ENCODE measurements at places on chromosomes 4 and X. TPM values are rescaled to one million over a fixed set of nuclear protein-coding genes. Genes with fewer than 3 reads are reported as not detected.

TEC gene
- total RNA-seq: 0.80 TPM

UGT2B28 gene
- total RNA-seq: not detected

CFP gene
- 18.6 TPM for total RNA-seq

XAGE2 gene
- total RNA-seq: not detected

RNF175 gene
- total RNA-seq: not detected

CT55 gene
- total RNA-seq: not detected

P2RY4 gene
- total RNA-seq: 0.15 TPM

TRPC3 gene
- 1.1 TPM for total RNA-seq

RPL36A gene
- total RNA-seq: 229 TPM

COL4A6 gene
- total RNA-seq: not detected

TDO2 gene
- not detected for total RNA-seq

PCDH7 gene
- not detected for total RNA-seq

GRCh38 chr4:52836678-52837077 is 25.4 kb upstream of the RASL11B start:
- H3K27me3 ChIP-seq: peaks cover 4% of the 10 kb centered on the region
- H3K27ac ChIP-seq: no peak overlapping the region
- H3K4me1 ChIP-seq: no peaks in the 10 kb centered on the region
- H3K4me3 ChIP-seq: no peak overlapping the region
- DNase-seq: no peak

DNA sequence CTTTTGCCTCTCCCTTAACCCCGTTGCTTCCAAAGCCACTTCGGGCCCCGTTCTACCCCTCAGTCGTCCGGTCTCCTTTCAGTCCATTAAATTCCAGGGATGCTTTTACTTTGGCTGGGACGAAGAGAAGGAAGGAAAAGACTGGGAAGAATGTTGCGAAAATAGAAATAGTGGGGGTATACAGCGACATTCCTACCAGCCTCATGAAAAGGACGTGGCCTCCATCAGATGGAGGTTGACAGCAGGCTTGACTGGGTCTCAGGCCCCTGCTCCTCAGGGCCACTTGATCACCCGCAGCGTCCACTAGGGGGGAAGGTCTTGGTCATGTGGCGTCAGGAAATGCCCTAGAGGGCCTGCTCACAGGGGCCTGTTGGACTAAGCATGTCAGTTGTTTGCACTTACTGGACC is 657 bp upstream of the ANKRD50 start:
- peaks cover 2% of the 10 kb centered on the region for H3K36me3 ChIP-seq
- no peak for DNase-seq
- peaks cover 6% of the 10 kb centered on the region for H3K4me1 ChIP-seq
- peak overlapping the region; percentile 69 for H3K4me3 ChIP-seq
- H3K27ac ChIP-seq: no peak overlapping the region

- no peak for DNase-seq
- H3K27ac ChIP-seq: no peak overlapping the region
- H3K4me3 ChIP-seq: no peak overlapping the region
- no peaks in the 10 kb centered on the region for H3K36me3 ChIP-seq
Measured at GRCh38 chr4:119872371-119873016, 194.2 kb downstream of the MAD2L1 start.

DNA sequence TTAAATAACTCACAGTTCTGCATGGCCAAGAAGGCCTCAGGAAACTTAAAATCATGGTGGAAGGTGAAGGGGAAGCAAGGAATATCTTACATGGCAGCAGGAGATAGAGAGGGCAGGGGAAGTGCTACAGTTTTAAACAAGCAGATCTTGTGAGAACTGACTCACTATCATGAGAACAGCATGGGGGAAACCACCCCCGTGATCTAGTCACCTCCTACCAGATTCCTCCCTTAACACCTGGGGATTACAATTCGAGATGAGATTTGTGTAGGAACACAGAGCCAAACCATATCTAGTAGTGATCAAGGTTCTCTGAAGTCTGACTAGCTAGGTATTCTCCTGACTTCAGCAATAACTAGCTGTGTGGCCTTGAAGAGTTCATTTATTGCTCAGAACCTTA is 56.0 kb downstream of the BANK1 start:
- H3K27me3 ChIP-seq: no peaks in the 10 kb centered on the region
- no peaks in the 10 kb centered on the region for H3K4me1 ChIP-seq
- H3K36me3 ChIP-seq: no peaks in the 10 kb centered on the region
- H3K4me3 ChIP-seq: no peak overlapping the region
- no peak overlapping the region for H3K27ac ChIP-seq

- H3K4me3 ChIP-seq: no peak overlapping the region
- no peak for DNase-seq
- H3K27me3 ChIP-seq: peaks cover 2% of the 10 kb centered on the region
- no peaks in the 10 kb centered on the region for H3K4me1 ChIP-seq
- H3K27ac ChIP-seq: no peak overlapping the region
- H3K36me3 ChIP-seq: no peaks in the 10 kb centered on the region
Measured at GRCh38 chr4:8146157-8146556, 12.5 kb downstream of the ABLIM2 start.

- H3K4me1 ChIP-seq: peaks cover 9% of the 10 kb centered on the region
- no peak overlapping the region for H3K4me3 ChIP-seq
- no peaks in the 10 kb centered on the region for H3K27me3 ChIP-seq
- no peak overlapping the region for H3K27ac ChIP-seq
Measured at GRCh38 chrX:40947276-40947675, 138.0 kb upstream of the USP9X start.

GRCh38 chrX:101693476-101693875 is 33.8 kb upstream of the ARMCX2 start:
- peaks cover 4% of the 10 kb centered on the region for H3K27me3 ChIP-seq
- no peak overlapping the region for H3K27ac ChIP-seq
- H3K4me3 ChIP-seq: no peak overlapping the region
- no peaks in the 10 kb centered on the region for H3K4me1 ChIP-seq
- H3K36me3 ChIP-seq: no peaks in the 10 kb centered on the region
- no peak for DNase-seq

GRCh38 chr4:161359491-161359890 is 804.3 kb downstream of the FSTL5 start:
- H3K4me1 ChIP-seq: no peaks in the 10 kb centered on the region
- H3K27ac ChIP-seq: no peak overlapping the region
- H3K4me3 ChIP-seq: no peak overlapping the region
- H3K36me3 ChIP-seq: no peaks in the 10 kb centered on the region
- no peak for DNase-seq

DNA sequence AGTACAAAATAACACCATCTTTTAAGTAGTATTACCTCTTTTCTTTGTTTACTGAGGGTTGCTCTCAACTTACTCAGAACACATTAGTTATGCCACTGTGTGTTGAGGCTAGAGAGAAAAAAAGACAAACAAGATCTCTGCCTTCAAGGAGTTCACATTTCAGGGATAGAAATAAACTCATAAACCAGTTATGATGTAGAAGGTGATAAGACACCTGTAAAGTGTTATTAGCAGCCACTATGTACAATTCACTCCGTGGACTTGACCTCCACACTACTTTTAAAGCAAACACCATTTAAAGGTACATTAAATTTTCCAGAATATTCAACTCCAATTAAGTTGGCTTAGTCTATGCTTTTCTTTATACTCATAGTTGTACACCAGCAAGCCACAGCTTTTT is 278.0 kb downstream of the PDGFC start:
- H3K4me3 ChIP-seq: no peak overlapping the region
- H3K36me3 ChIP-seq: no peaks in the 10 kb centered on the region
- no peak for DNase-seq
- H3K27ac ChIP-seq: no peak overlapping the region

DNA sequence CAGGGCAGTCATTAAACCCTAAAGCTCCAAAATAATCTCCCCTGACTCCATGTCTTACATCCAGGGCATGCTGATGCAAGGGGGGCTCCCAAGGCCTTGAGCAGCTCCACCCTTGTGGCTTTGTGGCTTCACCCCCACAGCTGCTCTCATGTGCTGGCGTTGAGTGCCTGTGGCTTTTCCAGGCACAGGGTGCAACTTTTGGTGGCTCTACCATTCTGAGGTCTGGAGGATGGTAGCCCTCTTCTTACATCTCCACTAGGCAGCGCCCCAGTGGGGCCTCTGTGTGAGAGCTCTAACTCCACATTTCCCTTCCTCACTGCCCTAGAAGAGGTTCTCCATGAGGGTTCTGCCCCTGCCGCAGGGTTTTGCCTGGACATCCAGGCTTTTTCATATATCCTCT is 35.1 kb downstream of the CFAP299 start:
- H3K4me3 ChIP-seq: no peak overlapping the region
- DNase-seq: no peak
- no peaks in the 10 kb centered on the region for H3K27me3 ChIP-seq
- H3K36me3 ChIP-seq: no peaks in the 10 kb centered on the region
- H3K27ac ChIP-seq: no peak overlapping the region

DNA sequence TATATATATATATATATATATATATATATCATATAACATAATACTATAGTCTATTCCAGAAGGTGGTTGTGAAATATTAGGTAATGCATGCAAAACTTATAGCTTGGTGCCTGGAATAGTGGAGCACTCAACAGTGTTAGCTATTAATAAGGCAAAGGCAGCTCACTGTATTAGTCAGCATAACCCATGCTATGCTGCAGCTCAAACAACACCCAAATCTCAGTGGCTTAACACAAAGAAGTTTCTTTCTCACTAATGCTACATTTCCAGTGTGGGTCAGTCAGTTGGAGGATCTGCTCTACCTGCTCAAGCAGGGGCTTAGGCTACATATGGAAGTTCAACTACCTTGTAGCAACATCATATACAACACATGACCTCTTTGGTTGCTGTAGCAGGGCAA is 5.2 kb upstream of the RPGR start:
- H3K27me3 ChIP-seq: no peaks in the 10 kb centered on the region
- H3K36me3 ChIP-seq: no peaks in the 10 kb centered on the region
- H3K4me3 ChIP-seq: no peak overlapping the region
- no peak overlapping the region for H3K27ac ChIP-seq
- peaks cover 13% of the 10 kb centered on the region for H3K4me1 ChIP-seq
- DNase-seq: no peak

DNA sequence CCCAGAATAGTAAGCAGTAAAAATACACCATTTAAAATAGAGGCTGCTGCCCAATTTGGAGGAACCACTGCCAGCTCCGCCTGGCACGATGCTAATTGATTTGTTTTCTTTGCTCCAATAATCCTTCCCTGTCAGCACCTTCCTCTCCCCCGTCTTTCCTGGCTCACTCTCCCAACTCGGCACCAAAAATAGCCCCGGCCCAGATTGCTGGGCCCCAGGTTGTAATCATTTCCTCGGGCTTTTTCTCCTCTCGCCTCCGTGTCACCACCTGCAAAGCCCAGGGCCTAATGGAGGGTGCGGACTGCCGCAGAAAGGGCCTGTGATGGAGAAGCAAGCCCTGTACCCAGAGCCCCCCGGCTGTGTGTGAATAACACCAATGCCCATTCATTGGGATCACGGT is 197.6 kb upstream of the PSAPL1 start:
- DNase-seq: no peak
- H3K4me3 ChIP-seq: no peak overlapping the region
- peaks cover 21% of the 10 kb centered on the region for H3K27me3 ChIP-seq
- H3K4me1 ChIP-seq: peaks cover 13% of the 10 kb centered on the region

GRCh38 chr4:10861036-10861435 is 176.5 kb upstream of the CLNK start:
- H3K27me3 ChIP-seq: no peaks in the 10 kb centered on the region
- no peak for DNase-seq
- H3K27ac ChIP-seq: no peak overlapping the region
- H3K4me1 ChIP-seq: no peaks in the 10 kb centered on the region
- H3K36me3 ChIP-seq: no peaks in the 10 kb centered on the region

DNA sequence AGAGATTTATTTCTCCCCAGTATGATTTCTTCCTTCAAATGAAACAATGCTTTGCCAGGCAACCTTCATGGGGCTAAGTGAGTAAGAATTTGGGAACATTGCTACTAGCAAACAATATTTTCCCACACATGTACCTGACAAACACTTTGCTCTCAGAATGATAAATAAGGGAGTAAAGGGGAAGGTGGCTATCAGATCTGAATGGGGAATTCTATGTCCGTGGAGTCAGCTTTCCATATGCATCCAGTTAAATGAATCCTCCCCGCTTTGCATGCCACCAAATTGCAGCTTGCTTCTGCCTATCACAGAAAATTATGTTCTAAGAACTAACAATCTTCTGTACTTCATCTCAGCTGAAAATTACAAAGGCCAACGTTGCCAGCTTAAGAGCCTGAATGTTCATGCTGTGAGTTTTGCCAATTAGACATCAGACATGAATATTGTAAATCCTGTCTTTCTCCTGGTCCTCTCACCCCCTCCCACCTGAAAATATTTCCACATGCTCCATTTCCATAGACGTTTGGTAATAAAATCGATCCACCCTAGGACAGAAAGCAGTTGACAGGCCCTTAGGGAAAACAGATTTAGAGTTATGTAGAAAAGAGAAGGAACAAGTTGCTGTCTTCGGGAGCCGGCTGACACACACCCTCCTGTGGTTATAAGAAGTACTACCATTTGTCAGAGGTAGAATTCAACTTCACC is 6.3 kb downstream of the MEPE start:
- peak; percentile 18 for DNase-seq
- no peaks in the 10 kb centered on the region for H3K36me3 ChIP-seq
- H3K4me3 ChIP-seq: no peak overlapping the region
- H3K4me1 ChIP-seq: no peaks in the 10 kb centered on the region
- H3K27ac ChIP-seq: no peak overlapping the region

- no peak overlapping the region for H3K4me3 ChIP-seq
- no peaks in the 10 kb centered on the region for H3K27me3 ChIP-seq
- H3K4me1 ChIP-seq: no peaks in the 10 kb centered on the region
- no peaks in the 10 kb centered on the region for H3K36me3 ChIP-seq
- H3K27ac ChIP-seq: no peak overlapping the region
Measured at GRCh38 chrX:3468031-3468430, 121.6 kb upstream of the MXRA5 start.

DNA sequence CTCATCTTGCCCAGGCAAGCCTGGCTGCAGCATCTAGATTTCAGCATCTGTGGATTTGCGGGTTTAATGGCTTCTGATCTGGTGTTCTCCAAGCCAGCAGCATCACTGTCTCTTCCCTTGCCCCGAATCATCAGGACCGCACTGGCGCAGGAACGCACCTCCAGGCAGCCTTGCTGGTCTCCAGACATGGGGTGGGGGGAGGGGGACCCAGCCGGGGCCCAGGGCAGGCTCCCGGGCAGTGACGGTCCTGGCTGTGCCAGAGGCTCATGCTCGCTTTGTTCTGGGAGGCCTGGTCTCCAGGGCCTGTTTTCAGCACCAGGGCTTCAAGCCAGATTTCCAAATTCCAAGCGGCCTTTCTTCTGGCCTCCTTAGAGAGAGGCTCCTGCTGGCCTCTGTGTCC is 4.9 kb downstream of the CFAP99 start:
- H3K27ac ChIP-seq: no peak overlapping the region
- H3K27me3 ChIP-seq: peaks cover 32% of the 10 kb centered on the region
- no peak for DNase-seq
- H3K4me3 ChIP-seq: no peak overlapping the region
- H3K36me3 ChIP-seq: no peaks in the 10 kb centered on the region

DNA sequence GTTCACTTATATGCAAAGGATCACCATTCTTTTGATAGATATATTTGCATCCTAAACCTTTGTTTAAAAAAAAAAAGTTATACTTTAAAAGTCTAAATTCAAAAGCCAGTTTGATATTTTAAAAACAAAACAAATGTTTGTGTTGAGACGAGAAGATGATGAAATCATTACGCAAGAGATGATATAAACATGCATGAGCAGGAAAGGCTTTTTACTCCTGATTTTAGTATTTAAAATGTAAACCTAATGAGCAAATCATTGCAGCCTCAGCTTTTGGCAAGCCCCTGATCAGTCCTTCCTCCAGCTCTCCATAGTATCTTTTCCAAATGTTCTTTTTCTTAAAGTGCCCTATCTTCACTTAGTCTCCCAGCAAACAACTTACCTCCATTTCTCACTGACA is 115.6 kb downstream of the ARAP2 start:
- H3K36me3 ChIP-seq: peaks cover 37% of the 10 kb centered on the region
- H3K27ac ChIP-seq: peak overlapping the region; percentile 16
- DNase-seq: no peak
- H3K27me3 ChIP-seq: no peaks in the 10 kb centered on the region

Measured in activated CD4-positive, alpha-beta memory T cell treated with anti-CD3 and anti-CD28 coated beads, Interleukin-2, amount 10 ng/mL, durations not matched to agents 7 days and 5 days (primary cell).